ENCODE measurements at places on chromosomes 7 and 10.

GRCh38 chr7:40447345-40447744 lies 312.5 kb downstream of the SUGCT start:
- no peak for DNase-seq

- DNase-seq: no peak
These were observed 6.1 kb downstream of the SKAP2 start for GRCh38 chr7:26858241-26858715.

- no peak for DNase-seq
These were observed 226.9 kb downstream of the GLRX3 start for GRCh38 chr10:130363051-130363450.

GRCh38 chr7:20164425-20165145 lies 52.6 kb downstream of the MACC1 start:
- DNase-seq: no peak

GRCh38 chr7:4857189-4857588 lies 4.6 kb downstream of the PAPOLB start:
- DNase-seq: no peak

- no peak for DNase-seq
These were observed 44.0 kb downstream of the TMEM26 start for GRCh38 chr10:61409157-61409556.

- DNase-seq: no peak
These were observed 123.5 kb upstream of the SHH start for GRCh38 chr7:155935726-155936125.

DNA sequence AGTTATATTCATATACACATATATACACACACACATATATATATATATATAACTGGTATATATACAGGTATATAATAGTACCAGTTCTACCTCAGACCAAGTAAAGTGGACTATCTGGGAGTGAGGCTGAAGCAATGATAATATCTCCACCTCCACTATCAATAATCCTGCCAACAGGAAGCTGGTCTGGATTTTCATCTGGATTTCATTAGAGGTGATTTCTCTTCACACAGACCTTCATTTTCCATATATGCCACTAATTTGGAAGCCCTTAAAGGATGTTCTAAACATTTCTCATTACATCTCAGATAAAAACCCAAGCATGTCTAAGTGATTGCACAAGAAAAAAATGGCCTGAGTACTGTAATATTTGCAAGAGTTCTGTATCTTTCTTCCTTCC lies 1.7 kb upstream of the SLC35B4 start:
- no peak for DNase-seq

DNA sequence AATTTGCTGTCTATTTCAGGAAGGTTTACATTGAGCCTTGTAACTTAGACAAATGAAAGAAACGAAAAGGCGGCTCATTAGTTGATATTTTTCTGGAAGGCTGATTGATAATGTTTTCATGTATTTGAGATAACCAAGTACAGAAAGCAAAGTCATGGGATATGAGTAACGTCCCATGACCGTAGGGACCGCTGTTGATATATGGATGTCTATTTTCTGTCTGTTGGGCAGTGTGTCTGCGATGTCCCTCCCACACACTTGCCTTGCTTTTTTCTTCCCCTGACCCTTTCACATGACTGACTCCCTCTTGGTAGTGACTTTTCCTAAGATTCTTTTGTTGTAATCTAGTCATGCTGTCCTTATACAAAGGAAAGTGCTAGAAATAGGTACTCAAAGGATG lies 57.0 kb upstream of the GPR158 start:
- DNase-seq: no peak

- no peak for DNase-seq
These were observed 22.1 kb downstream of the CYP17A1 start for GRCh38 chr10:102814873-102815661.

- no peak for DNase-seq
These were observed 51.7 kb downstream of the LRRC18 start for GRCh38 chr10:48887982-48888381.

- no peak for DNase-seq
These were observed 23.2 kb downstream of the NDUFB2 start for GRCh38 chr7:140719721-140720120.

DNA sequence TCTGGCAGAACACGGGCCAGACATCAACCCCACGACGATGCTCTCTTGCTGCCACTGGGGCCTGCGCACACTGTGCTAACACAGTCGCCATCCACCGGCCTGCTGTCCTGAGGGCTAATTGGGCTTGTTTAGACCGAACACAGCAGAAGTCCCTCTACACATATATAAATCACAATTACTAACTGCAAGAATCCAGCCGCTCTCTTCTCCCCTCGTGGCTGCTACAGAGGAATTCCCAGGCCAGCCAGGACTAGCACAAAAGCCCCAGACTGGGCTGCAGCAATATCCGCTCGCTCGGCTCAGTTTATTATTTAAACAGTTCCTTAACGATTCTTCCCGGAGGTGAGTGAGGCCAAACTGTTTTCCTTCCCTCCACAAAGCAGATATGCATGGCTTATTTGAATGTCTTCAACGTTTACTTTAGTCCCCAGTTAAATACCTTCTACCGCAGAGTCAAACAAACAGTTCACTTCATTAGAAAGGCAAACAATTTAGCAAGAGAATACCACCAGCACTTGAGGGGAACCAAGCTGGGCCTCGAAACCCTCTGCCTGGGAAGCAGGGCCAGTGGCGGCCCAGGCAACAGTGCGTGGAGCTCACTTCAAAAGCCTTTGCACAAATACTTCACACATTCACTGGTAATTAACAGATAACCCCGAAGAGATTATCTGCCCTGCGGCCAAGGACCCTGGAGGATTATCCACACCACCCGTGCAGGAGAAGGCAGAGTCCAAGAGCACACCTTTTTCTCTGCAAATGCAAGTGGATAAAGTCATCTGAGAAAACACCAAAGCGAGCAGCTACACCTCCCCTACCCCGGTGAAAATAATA lies 145.3 kb downstream of the GLI3 start:
- DNase-seq: no peak

- DNase-seq: no peak
These were observed 214.4 kb downstream of the FAM107B start for GRCh38 chr10:14560274-14560673.

DNA sequence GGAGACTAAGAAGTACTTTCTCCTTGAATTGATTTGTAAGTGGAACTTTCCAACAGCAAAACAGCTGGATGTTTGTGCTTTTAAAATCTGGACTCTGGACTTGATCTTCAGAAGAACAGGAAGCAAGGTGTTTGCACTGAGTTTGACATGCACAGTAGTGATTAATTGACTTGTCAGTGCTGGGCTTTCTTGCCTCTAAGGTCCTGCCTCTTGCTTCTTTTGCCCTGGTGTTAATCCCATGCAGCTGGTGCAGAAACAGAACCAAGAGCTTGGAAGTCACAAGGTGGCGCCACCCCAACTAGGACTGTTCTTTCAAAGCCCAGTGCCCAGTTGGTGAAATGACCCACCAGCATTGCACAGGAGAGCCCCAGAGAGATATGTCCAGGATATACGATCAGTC lies 66.8 kb upstream of the SEPHS1 start:
- no peak for DNase-seq

DNA sequence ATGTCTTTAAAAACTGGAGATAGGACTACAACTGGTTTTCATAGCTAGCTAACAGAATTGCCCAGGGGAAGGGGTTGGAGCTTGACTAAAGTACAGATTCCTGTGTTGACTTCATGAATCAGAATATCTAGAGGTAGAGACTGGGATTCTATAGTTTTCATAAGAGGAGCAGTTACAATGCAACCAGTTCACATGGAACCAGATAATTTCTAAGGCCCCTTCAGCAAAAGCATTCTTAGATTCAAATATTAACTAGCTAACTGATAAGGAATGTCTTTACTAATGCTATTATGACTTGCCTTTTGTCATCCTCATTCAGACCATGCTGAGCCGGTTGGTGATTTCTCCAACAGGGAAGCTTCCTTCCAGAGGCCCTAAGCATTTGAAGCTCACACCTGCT lies 5.7 kb downstream of the WEE2 start:
- no peak for DNase-seq

DNA sequence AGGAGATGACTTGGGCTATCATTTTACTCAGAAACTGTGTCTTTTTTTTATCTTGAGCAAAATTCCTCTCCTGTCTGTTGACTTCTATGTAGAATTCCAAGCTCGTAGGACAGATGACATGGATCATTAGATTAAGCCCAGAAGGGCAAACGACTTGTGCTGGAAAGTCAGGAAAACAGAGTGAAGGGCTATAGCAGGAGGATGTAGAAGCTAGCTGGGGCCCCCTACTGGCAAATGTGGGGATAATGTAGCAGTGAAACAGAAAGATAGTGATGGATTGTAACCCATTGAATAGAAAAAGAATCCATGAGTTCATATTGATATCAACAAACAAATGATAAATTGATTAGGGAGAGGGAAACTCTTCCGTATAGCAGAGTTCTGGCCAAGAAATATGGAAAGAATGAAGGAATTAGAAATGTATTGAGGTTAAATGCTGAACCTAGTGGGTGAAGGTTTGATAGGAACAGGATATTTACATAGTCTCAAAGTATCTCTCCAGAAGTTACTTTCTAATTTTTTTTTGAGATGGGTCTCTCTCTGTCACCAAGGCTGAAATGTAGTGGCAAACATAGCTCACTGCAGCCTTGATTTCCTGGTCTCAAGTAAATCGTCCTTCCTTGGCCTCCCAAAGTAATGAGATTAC lies 103.6 kb downstream of the LYZL1 start:
- no peak for DNase-seq

- DNase-seq: no peak
These were observed 51.1 kb upstream of the TSPAN13 start for GRCh38 chr7:16702441-16702840.

DNA sequence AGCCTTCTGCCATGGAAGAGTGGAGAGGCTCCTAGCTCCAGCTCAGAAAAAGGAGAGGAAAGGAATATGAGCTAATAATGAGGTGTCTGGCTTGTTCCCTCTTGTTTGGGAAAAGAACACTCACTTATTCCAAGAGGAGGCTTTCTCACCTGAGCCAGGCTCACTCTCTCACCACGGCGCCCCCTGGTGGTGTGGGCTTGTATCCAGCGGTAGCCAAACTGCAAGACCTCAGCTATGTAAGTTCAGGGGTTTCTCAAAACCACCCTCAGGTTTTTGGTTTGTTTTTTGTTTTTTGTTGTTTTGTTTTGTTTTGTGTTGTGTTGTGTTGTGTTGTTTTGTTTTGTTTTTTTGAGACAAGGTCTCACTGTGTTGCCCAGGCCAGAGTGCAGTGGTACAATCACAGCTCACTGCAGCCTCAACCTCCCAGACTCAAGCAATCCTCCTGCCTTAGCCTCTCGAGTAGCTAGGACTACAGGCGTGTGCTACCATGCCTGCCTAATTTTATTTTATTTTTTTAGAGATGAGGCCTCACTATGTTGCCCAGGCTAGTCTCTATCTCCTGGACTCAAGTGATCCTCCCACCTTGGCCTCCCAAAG lies 124.0 kb downstream of the TMEM130 start:
- peak; percentile 22 for DNase-seq

DNA sequence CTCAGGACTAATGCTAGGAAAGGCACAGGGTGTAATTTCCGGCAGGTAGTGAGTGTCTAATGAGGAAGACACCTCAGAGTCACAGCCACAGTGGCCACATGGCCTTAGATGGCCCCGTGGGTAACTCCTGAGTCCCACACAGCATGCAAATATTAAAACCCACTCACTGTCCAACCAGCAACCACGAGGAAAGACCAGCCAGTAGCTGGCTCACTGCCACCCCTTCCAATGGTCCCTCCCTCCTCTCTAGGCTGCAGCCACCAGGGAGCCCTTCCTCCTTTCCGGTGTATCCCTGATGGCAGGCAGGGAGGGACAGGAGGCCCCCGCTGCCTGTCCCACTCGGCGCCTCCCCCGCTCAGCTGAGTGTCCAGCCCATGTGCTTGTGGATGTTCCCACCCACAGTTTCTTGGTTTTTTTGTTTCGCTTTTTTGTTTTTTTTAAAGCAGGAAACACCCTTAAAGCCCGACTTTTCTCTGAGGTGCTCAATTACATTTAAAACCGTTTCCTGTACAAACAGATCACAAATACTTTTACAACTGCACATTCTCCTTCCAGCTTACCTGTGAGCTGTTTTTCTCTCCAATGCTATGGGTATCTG lies 9.2 kb downstream of the BNIP3 start:
- DNase-seq: no peak

DNA sequence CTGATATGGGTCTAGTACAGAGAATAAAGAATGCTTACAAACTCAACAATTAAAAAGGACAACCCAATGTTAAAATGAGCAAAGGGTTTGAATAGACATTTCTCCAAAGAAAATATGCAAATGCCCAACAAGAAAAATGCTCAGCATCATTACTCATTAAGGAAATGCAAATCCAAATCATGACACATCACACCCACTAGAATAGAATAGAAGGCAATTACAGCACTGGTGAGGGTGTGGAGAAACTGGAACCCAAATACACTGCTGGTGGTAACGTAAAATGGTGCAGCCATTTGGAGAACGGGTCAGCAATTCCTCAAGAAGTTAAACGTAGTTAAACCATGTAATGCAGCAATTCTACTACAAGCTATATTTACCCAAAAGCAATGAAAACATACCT lies 53.8 kb downstream of the KDM7A start:
- no peak for DNase-seq

- DNase-seq: no peak
These were observed 215.0 kb downstream of the TAX1BP1 start for GRCh38 chr7:27955011-27955410.

DNA sequence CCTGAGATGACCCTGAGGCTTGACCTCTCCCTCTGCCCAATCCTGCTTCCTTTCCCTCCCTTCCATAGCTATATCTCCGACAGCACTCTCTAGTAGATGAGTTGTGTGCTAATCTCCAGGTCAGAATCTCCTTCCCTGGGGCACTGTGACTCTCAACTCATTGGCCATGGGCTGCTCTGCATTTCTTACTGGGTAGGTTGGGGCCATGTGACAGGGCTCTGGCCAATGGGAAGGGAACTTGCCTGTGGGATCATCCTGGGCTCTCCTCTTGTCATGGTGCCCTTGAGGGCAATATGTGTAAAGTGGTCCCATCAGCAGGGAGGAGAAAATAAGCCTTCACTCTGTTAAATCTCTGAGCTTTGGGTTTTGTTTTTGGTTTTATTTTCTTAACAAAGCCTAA lies 80.1 kb upstream of the ANKRD1 start:
- DNase-seq: no peak

GRCh38 chr7:24582166-24582565 lies 8.9 kb downstream of the PALS2 start:
- DNase-seq: no peak

- no peak for DNase-seq
These were observed 357.1 kb downstream of the MAGI2 start for GRCh38 chr7:79096361-79096805.

DNA sequence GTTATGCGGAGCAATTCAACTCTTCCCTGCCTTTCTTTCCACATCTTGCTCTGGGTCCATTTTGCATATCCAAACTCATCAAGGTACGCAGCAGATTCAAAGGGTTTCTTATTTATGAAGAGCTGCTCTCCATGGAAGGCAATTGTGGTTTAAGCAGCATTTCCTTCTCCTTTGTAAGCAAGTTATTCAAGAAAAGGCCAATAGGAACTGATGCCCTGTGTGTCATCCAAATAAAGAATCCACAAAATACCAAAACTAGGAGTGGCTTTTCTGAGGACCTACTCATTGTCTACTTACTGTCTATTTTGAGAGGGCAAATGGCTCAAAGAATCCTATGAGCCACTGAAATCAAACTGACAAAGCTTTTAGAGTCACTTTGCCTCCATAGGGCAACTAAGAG lies 253.1 kb downstream of the PTEN start:
- DNase-seq: no peak
